ENCODE measurements at places on chromosomes 2 and 18.

DNA sequence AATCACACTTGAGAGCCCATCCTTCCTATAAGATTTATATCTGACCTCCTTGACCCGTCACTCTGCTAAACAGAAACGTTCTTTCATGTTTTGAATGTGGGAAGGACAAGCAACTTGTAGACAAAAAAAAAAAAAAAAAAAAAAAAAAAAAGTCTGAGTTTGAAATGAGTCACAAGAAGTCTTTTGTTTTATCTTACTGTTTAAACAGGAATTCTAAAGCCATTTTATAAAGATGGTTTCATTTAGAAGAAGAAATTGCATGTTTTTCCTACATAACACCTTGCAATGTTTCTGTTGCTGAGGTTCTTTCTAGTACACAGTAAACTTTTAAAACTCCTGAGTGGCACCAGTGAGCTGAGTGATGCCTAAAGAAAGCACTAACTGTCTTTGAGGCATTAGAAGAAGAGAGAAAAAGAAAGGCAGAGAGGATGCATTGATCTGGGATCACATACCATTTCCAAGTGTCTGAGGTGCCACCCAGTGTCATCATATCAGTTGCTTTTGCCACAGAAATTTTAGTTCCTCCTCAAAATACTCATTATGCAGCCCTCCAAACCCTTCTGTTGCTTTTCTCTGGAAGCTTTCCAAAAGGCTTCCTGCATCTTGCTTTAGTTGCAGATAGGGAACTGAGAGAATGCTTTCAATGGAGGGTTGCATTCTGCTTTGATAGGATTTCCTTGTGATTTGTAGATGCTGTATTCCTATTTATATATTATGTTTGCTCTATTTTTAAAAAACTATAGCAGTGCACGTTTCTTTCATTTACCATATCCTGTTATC, 69.1 kb downstream of the ACVR2A start:
- no peak for DNase-seq

DNA sequence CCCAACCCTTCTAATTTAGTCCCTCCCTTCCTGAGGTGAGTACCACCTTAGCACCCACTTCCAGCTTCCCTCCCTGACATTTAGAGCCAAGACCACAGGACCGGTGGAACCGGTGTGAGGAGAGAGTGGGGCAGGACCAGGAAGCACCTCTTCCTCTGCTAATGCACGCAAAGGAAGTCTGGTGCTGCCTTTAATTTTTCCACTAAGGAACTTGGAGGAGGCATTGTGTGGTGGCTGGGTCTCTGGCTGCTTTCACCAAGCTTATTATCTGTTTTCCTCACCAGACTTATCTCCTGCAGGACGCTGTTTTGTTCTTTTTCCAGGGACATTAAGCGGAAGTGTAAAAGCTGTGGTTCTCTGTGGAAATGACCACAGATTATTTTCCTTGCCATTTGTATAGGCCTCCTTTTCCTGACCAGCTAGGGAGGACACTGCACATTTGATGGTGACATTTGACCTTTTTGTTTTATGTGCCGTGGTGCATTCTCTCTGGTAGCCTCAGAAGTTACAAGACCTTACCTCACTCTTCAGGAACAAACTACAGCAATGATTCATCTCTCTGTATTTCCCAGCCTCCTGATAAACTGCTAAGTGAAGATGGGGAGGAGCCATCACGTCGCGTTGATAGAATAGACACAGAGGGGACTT, 39.8 kb upstream of the SPTBN1 start:
- DNase-seq = no peak

DNA sequence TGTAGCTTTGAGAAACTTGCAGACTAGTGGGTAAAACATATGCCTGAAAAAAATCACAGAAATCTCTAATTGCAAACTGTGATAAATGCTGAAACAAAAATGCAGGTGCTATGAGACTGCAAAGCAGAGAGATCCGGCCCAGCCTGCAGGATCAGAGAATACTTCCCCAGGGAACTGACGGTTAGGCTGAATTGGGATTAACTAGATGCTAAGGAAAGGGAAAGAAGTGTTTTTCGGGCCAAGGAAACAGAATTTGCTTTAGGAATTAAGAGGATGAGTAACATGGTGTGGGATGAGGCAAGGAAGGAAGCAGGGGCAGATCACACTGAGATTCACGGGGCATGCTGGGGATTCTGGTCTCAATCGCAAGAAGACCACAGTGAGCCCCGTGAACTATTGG, 71.5 kb downstream of the OSBPL6 start:
- no peak for DNase-seq

DNA sequence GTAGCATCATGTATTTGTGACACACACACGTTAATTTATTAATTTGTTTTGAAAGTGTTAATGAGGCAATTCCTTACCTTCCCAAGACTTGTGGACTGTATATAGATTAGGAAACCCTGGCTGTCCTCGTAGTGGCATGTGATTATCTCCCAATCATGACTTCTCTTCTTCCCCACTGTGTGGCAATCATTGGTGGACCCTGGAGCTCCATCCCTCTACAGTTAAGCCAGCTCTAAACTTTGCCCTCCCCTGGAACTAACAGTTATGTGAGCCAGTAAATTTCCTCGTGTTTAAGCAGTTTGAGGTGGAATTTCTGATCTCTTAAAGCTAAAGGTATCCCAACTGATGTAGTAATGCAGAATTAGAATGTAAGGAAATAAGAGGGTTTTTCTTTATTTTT, 22.0 kb downstream of the GALNT1 start:
- no peak for DNase-seq

DNA sequence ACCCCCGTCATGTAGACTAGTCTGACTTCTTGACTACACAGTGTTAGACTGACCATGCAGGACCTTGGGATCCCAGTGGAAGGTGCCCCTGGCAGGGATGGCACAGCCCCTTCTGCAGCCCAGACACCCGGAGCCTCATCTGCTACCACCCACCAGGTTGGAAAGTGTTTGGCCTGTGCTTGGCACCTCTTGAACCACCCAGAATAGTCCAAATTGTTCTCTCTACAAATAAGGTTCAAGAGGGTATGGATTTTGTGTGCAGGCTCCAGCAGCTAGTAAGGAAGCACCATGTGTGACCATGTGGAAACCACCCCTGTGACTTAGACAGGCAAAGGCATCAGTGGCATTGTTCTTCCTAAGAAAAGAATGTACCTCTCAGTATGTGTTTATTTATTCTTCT, 18.4 kb downstream of the L3MBTL4 start:
- no peak for DNase-seq

DNA sequence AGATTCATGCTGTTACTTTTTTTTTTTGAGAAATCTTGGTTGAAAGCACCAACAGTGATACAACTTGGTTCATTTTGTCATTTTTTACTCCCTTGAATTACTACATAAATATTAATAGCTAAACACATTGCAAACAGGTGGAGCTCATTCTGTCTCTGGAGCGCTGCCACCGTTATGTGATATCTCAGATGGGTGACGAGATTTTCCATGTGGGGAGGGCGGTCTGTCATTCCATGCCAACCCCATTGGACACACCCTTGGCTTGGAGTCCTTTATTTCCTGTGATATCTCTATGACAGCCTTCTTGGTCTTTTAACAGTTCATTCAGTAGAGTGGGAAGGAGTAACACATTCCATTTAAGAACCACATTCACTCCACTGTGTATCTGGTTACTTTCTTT, 794.8 kb downstream of the SATB2 start:
- DNase-seq = no peak

DNA sequence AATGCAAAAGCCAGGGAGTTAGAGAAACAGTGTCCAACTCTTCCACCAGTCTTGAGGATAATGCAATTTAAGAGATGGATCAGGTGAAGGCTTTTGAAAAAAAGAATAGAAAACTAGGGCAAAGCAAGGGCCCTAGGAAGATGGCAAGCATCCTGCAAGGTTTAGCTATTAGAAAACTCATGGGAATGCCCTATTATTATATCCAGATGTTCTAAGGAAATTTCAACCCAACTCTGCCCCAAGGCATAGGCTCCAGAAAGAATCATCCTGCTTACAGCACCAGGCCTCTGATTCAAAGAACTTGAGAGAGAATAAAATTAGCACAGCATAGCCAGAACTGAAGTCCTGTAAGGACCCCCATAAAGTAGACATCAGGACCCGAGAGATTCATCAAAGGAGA, 68.1 kb downstream of the EN1 start:
- DNase-seq = no peak

DNA sequence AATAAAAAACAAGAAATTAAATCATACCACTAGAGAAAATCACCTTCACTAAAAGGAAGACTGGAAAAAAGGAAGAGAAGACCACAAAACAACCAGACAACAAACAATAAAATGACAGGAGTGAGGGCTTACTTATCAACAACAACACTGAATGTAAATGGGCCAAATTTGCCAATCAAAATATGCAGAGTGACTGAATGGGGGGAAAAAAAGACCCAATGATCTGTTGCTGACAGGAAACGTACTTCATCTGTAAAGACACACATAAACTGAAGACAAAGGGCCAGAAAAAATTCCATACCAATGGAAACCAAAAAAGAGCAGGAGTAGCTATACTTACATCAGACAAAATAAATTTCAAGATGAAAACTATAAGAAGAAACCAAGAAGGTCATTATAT, 25.5 kb upstream of the EML6 start:
- no peak for DNase-seq

DNA sequence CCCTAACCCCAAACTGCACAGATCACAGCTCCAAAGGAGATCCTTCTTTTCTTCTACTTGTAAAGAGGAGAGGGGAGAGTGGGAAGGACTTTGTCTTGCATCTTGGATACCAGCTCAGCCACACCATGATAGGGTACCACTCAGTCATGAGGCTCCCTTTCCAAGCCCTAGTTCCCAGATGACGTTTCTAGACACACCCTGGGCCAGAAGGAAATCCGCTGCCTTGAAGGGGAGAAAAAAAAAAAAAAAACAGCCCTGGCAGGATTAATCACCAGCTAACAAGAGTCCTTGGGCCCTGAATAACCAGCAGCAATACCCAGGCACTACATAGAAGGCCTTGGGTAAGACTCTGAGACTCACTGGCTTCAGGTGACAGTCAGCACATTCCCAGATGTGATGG, 36.9 kb downstream of the ST8SIA3 start:
- no peak for DNase-seq

DNA sequence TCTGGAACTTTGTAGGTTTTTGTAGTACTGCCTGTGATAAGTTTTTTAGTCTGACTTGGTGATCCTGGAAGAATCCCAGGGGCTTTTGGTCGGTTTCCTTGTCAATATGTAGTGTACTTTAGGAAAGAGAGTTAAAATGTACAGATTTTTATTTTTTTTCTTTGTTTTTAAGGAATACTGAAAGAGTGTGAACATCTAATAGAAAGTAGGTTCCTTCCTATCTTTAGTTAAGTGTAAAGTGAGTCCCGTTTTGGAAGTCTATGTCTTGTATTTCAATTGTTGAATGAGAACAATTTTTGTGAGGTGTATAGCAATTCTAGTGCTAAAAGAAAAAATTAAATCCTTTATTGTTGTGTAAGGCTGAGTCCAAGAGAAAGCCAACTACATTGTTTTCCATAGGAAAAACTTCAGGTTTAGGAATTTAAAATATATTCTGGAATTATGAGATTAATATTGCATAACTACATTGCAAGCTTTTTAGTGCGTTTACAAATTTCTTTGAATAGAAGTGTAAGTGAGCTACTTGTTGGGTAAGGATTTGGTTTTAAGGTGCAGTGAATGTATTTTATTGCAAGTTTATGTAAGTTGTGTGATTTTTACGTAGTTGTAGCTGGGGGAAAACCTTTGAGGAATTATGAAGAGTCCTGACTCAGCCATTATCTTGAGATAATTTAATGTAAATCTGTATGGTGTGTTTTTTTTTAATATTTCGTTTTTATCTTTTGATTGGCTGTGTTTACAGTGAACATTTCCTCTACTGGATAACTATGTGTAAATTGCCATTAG, 1.7 kb downstream of the VAPA start:
- no peak for DNase-seq
